ENCODE measurements at places on chromosomes 16 and 17.

DNA sequence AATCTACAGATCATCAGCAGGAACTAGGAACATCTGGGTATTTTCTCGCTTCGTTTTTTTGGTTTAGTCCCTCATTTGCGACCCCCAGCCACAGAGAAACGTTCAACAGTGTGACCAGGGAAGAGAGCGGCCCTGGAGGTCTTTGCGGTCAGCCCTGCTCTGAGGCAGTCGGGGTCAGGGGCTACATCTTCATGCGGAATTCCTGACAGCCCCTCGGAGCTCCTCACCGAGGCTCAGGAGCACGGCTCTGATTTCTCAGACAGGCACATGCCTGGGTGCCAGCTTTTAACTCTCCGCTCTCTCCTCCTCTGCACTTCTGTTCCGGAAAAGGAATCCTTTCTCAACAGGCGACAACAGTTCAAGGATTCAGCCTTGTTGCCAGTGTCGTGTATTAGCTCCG, 8.0 kb upstream of the WDR45B start:
- peaks cover 5% of the 10 kb centered on the region for H3K27me3 ChIP-seq
- peaks cover 5% of the 10 kb centered on the region for H3K4me1 ChIP-seq
- H3K4me3 ChIP-seq, result no peak overlapping the region

DNA sequence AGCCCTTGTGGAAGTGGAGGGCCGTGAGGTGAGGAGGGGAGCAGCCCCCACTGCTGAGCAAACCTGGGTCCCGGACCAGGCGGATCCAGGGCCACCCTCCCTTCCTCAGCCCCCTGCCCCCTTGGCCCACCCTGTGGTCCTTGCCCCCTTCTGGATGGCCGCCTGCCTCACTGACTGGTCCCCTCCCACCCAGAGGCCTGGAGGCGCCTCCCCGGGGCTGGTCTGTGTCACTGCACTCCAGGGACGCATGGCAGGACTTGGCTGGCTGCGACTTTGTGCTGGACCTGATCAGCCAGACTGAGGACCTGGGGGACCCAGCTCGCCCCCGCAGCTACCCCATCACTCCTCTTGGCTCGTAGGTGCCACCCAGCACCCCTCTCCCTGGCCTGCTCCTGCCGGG, 19.2 kb upstream of the SMIM5 start:
- no peak overlapping the region for H3K4me3 ChIP-seq
- no peak overlapping the region for H3K27ac ChIP-seq
- H3K4me1 ChIP-seq, result no peaks in the 10 kb centered on the region
- DNase-seq, result no peak

DNA sequence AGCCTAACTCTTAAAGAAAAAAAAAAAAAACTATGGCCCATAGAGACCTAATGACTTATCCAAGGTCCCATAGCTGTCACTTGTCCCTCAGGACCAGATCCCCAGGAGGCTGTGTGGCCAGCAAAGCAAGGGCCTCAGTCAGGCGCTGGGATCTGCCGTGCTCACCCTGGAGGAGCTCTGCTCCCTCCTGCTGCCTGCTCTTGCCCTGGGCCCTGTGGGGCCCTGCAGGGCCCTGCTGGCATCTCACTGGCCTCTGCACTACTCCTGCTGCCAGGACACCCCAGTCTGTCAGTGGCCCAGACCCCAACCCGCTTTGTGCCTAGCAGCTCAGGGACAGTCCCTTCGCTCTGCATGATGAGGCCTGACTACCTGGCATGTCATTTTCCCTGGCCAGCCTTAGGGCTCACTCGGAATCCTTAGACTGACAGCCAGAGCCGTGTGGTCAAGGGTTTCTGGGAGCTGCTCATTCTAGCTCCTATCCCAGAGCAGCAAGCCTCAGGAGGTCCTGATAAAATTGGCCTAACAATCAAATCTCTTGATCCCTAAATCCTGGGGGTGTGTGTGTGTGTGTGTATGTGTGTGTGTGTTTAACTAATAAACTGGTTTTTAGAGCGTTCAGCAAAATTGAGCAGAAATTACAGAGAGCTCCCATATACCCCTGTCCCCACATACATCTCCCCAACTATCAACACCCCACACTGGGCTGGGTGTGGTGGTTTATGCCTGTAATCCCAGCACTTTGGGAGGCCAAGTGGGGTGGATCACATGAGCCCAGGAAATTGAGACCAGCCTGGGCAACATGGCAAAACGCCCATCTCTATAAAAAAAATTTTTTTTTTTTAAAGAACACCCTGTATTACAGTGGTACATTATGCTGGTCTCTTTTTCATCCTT, 21.7 kb downstream of the KATNIP start:
- no peak overlapping the region for H3K27ac ChIP-seq
- peaks cover 1% of the 10 kb centered on the region for H3K4me1 ChIP-seq
- H3K36me3 ChIP-seq, result peaks cover 6% of the 10 kb centered on the region
- H3K27me3 ChIP-seq, result peaks cover 4% of the 10 kb centered on the region
- DNase-seq, result no peak

DNA sequence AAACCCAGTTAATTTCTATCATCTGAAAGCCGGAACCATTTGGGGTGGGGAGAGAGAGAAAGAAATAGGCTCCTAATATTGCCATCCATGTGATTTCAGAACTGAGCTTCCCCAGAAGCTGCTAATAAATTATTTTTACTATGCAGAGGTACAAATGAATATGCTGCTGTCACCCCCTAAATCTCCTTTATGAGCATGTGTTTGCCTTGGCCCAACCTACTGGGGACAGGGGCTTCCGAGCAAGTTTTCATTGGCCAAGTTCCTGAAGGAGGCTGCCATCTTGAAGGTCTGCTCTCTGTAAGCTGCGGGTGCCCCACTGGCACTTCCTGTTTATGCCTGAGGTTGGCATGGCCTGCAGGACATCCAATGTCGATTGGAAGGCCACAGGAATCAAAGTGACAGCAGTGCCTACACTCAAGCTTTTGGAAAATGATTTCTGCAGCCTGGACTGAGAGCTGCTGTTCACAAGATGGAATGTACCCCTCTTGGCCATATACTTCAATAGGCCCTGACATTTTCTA, 194.7 kb downstream of the XYLT1 start:
- no peak overlapping the region for H3K4me3 ChIP-seq
- no peak overlapping the region for H3K27ac ChIP-seq
- H3K36me3 ChIP-seq, result no peaks in the 10 kb centered on the region

DNA sequence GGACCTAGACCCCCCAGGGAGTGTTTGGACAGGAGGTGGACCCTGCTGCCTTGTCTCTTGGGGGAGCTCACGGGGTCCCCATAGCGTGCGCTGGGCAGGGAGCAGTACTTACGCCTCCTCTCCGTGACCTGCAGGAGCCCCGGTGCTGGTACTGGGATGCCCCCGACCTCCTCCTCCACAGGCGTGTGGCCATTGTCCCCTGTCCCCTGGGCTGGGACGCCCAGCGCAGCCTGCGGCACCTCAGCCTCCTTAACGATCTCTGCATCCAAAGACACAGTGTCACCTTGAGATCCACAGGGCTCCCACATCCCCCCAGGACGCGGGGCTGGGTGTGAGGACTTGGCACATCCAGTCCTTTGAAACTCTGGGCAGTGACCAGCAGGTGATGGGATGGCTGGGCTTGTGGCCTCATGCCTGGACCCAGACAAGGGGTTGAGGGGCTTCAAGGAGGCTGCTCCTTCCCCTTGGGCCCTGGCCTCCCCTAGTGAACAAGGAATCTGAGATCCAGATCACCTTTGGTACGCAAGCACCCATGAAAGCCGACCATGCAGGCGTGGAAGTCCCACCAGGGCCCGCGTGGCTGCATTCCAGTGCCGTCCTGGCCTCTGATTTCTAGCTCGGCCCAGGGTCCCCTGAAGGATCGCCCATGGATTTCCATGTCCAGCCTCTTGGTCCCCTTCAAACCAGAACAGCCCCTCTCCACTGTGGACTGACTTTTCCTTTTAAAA, 9.9 kb downstream of the DBNDD1 start:
- no peak for DNase-seq
- no peaks in the 10 kb centered on the region for H3K4me1 ChIP-seq
- H3K36me3 ChIP-seq, result peaks cover 6% of the 10 kb centered on the region
- no peak overlapping the region for H3K4me3 ChIP-seq
- H3K27me3 ChIP-seq, result peaks cover 10% of the 10 kb centered on the region

DNA sequence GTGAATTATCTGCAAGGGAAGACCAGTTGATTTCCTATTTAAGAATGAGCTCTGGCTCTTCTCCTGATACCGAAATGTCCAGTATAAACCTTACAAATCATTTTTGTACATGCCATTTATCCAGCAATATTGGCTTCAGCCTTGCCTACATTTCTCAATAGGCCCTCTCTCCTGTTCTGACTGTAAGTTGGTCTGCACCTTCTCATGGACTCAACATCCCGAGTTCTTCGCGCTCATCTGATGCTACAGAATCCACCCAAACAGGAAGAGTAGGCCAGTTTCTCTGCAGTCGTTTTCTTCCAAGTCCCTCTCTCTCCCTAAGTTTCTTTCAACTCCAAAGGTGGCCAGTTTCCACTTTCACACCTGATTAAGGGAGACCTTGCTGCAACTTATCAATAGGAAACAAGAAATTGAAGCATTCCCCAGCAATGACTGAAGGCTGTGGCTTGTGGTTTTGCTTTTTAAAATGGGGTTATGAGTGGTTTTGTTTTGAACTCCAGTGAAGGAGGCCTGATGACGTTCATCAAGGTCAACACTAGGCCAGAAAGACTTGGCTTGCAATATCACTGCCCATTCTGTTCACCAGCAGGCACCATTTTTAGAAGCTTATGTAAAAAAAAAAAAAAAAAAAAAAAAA, 383.0 kb downstream of the MAF start:
- no peak overlapping the region for H3K27ac ChIP-seq
- H3K36me3 ChIP-seq, result no peaks in the 10 kb centered on the region
- DNase-seq, result no peak
- H3K27me3 ChIP-seq, result peaks cover 2% of the 10 kb centered on the region
- peaks cover 5% of the 10 kb centered on the region for H3K4me1 ChIP-seq

Measured in endothelial cell (in vitro differentiated cells).